Spleen (tissue), 13 donors: ENCODE measurements at places on chromosomes 2 and 18.

DNA sequence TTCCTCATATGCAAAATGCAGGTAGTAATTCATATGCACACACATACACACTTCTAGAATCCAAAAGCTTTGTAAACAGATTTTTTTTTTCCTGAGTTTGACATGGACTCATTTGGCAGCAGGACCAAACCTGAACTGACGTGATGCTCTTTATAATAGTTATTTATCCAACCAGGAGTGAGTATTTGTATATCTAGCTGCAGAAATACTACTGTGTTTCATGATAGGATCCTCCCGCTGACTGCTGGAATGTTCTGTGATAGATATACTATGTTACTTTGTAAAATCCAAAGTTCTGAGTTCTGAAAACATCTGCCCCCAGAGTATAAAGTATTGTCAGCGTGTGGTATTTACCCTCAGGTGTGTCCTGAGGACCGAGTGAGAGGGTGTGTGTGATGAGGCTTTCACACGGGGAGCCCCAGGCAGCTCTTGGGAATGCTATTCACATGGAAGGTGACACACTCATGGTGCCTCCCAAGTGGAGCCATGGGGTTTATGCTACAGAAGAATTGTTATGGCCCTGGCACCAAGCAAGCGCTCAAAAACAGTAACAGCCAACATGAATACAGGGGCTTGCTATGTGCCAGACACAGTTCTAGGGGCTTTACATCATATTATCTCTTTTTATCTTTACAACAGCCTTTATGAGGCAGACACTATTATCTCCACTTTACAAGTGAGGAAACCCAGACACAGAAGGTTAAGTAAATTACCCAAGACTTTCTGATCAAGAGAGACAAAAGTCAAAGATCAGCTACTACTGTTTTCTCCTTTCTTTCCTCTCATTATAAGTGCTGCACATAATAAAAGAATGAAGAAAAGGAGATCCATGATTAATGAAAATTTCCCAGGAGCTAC is 16.7 kb upstream of the TXNDC2 start:
- DNase-seq = no peak

- DNase-seq = no peak
These were observed 53.3 kb upstream of the COL5A2 start for GRCh38 chr2:189232759-189233406.

GRCh38 chr2:205878999-205879762 is 196.9 kb downstream of the NRP2 start:
- no peak for DNase-seq

DNA sequence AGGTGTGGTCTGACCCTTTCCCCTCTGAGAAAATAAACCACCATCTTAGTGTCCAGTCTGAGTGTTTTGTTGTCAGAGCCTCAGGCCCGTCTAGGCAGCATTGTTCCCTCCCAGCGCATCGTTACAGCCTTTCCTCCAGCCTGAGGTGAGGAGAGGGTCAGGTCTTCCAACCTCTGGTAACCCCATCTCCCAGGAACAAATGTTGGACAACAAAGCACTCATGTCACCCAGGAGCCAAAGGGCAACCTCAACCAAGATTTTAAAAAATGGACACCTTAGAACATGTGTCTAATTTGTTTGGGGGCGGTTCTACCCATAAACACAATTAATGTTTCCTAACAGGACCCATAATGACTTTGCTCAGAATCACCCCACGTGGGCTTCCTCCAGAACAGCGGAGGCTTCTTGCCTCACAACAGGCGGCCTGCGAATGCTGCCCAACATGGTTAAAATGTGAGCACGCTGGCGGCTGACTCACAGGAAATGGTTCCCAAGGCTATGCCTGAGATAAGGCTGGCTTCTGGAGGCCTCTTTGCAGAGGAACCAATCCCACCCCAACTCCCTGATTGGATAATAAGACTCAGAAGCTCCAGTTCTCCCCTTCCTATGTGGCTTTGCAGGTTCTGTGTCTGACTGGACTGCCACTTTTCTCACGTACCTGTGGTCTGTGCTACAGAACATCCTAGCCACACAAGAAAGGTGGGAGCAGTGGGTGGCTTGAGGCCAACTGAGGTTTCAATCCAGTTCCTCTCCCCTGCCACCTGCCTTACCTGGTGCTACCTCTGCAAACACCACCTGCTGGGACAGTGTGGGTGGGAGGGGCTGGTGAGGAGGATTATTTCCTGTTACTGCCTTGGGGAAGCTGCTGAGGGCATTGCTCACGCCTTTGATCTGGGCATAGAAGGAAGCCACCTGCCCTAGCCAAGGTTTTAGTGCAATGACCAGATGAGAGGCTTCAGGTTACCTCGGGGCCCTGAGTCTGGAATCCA is 108.8 kb downstream of the B3GNT2 start:
- DNase-seq = peak; percentile 92

GRCh38 chr2:72131916-72132841 is 15.5 kb downstream of the CYP26B1 start:
- DNase-seq = peak; percentile 76
